Esophagus muscularis mucosa (tissue), 4 donors: ENCODE measurements at places on chromosomes 5 and 9. TPM values are rescaled to one million over a fixed set of nuclear protein-coding genes. Genes with fewer than 3 reads are reported as not detected.

GRCh38 chr5:66209794-66210193 lies 65.7 kb downstream of the SREK1 start:
- H3K27ac ChIP-seq, result no peak overlapping the region
- H3K27me3 ChIP-seq, result no peaks in the 10 kb centered on the region
- no peaks in the 10 kb centered on the region for H3K4me1 ChIP-seq

SPARC gene
- total RNA-seq, result 330 TPM

PCSK1 gene
- 1.3 TPM for total RNA-seq

DNA sequence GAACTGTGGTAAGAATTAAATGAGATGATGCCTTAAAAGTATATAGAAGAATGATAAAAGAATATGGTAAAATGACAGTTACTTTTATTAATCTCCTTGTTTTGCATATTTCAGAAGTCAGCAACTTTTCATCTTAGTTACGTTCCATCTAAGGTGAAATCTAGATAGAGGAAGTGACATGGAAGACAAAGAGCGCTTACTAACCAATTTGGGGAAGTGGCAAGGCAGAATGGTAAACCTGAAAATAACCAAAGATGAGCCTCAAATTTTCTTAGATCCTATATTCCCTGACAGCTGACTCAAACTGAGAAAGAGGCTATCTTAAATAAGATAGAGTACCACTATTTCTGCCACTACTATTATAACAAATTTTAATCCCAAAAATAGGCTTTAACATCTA lies 52.5 kb downstream of the FGF10 start:
- H3K27ac ChIP-seq, result no peak overlapping the region
- no peaks in the 10 kb centered on the region for H3K4me1 ChIP-seq
- H3K36me3 ChIP-seq, result no peaks in the 10 kb centered on the region
- no peaks in the 10 kb centered on the region for H3K27me3 ChIP-seq
- H3K4me3 ChIP-seq, result no peak overlapping the region

CTXN3 gene
- not detected for total RNA-seq

GRCh38 chr9:96150324-96151227 lies 151.4 kb downstream of the HSD17B3 start:
- H3K4me1 ChIP-seq, result peaks cover 31% of the 10 kb centered on the region
- DNase-seq, result no peak
- H3K36me3 ChIP-seq, result no peaks in the 10 kb centered on the region
- no peak overlapping the region for H3K4me3 ChIP-seq
- H3K27me3 ChIP-seq, result no peaks in the 10 kb centered on the region
- H3K27ac ChIP-seq, result no peak overlapping the region

PCDHA1 gene
- not detected for total RNA-seq

ZCCHC7 gene
- total RNA-seq, result 18.1 TPM

- H3K27me3 ChIP-seq, result no peaks in the 10 kb centered on the region
- no peak overlapping the region for H3K27ac ChIP-seq
- peaks cover 15% of the 10 kb centered on the region for H3K4me1 ChIP-seq
- no peak overlapping the region for H3K4me3 ChIP-seq
Measured at GRCh38 chr9:129574911-129575585, 45.9 kb downstream of the C9orf50 start.

- H3K4me1 ChIP-seq, result no peaks in the 10 kb centered on the region
- no peak overlapping the region for H3K4me3 ChIP-seq
- no peaks in the 10 kb centered on the region for H3K27me3 ChIP-seq
Measured at GRCh38 chr9:100445161-100445902, 18.4 kb downstream of the MSANTD3 start.

DNA sequence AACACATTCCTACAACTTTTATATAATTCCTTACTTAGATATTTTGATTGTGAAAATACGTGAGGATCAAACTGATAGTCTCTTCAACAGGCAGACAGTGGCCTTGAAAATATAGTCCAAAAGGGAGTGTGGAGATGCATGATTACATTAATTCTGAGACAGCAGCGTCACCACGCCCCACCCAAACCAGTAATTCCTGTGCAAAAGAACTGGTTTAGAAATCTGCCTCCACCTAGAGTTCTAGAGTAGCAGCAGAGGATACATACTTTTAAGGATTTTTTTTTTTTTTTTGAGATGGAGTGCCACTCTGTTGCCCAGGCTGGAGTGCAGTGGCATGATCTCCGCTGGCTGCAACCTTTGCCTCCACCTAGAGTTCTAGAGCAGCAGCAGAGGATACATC lies 1.6 kb upstream of the TUT7 start:
- H3K36me3 ChIP-seq, result peaks cover 7% of the 10 kb centered on the region
- H3K4me1 ChIP-seq, result peaks cover 30% of the 10 kb centered on the region
- no peaks in the 10 kb centered on the region for H3K27me3 ChIP-seq
- no peak for DNase-seq
- H3K4me3 ChIP-seq, result no peak overlapping the region
- no peak overlapping the region for H3K27ac ChIP-seq

TEX10 gene
- 16.4 TPM for total RNA-seq

GARNL3 gene
- 17.9 TPM for total RNA-seq

SURF1 gene
- total RNA-seq, result 50.4 TPM

IFNA13 gene
- not detected for total RNA-seq

- peak overlapping the region; percentile 72 for H3K27ac ChIP-seq
- H3K4me1 ChIP-seq, result peaks cover 87% of the 10 kb centered on the region
- H3K4me3 ChIP-seq, result no peak overlapping the region
- DNase-seq, result no peak
- peaks cover 31% of the 10 kb centered on the region for H3K36me3 ChIP-seq
Measured at GRCh38 chr9:127562841-127563401, 49.2 kb upstream of the STXBP1 start.

GRCh38 chr5:87539839-87540238 lies 127.1 kb upstream of the CCNH start:
- peaks cover 7% of the 10 kb centered on the region for H3K4me1 ChIP-seq
- no peaks in the 10 kb centered on the region for H3K36me3 ChIP-seq
- no peak overlapping the region for H3K27ac ChIP-seq

GRCh38 chr5:10317825-10318682 lies 10.4 kb upstream of the CMBL start:
- H3K36me3 ChIP-seq, result no peaks in the 10 kb centered on the region
- no peak overlapping the region for H3K27ac ChIP-seq
- H3K27me3 ChIP-seq, result no peaks in the 10 kb centered on the region
- DNase-seq, result no peak

DNA sequence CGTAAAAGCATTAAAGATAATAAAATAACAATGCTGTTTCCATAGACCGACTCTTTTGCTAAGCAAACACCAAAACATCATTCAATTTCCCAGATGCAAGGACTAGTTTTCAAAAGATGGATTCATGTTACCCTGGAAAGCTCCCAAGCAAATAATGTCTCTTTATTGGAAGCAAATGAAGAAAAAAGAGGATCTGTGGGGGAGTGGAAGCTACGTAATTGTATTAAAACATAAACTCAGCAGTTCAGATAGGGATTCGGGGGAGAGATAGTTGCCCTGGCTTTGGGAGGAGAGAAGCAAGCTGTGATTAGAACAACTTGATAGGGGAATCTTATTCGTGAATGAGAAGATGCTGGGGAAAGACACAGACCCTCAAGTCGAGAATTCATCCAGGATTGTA lies 491.0 kb upstream of the CLINT1 start:
- H3K36me3 ChIP-seq, result no peaks in the 10 kb centered on the region
- DNase-seq, result no peak
- H3K4me1 ChIP-seq, result no peaks in the 10 kb centered on the region
- no peak overlapping the region for H3K4me3 ChIP-seq
- no peak overlapping the region for H3K27ac ChIP-seq
- no peaks in the 10 kb centered on the region for H3K27me3 ChIP-seq

- H3K27ac ChIP-seq, result peak overlapping the region; percentile 90
- H3K36me3 ChIP-seq, result no peaks in the 10 kb centered on the region
- H3K27me3 ChIP-seq, result no peaks in the 10 kb centered on the region
- no peak for DNase-seq
- H3K4me1 ChIP-seq, result peaks cover 61% of the 10 kb centered on the region
- peak overlapping the region; percentile 89 for H3K4me3 ChIP-seq
Measured at GRCh38 chr5:139650031-139650688, 2.0 kb downstream of the CXXC5 start.

GRCh38 chr5:126338635-126339034 lies 84.6 kb upstream of the GRAMD2B start:
- H3K27me3 ChIP-seq, result no peaks in the 10 kb centered on the region
- H3K27ac ChIP-seq, result no peak overlapping the region
- no peak for DNase-seq
- H3K4me3 ChIP-seq, result no peak overlapping the region
- no peaks in the 10 kb centered on the region for H3K36me3 ChIP-seq

DNA sequence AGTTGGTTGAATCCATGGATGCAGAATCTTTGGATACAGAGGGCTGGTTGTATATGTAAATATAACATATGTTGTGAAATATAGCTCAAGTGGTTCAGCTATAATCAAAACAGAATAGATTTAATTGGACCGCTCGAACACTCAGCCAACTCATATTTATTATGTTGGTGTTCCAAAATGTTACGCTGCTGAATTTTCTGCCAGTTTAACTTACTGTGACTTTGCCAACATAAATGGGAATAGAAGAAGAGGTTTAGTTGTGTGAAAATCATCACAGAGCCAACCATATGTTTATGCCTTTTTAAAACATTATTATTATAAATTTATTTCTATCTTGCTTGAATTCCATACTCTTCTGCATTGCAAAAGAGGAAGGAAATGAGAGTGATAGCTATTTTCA lies 178.2 kb upstream of the FBXL7 start:
- H3K27ac ChIP-seq, result no peak overlapping the region
- no peaks in the 10 kb centered on the region for H3K27me3 ChIP-seq
- H3K4me1 ChIP-seq, result no peaks in the 10 kb centered on the region
- no peak overlapping the region for H3K4me3 ChIP-seq

GRCh38 chr5:17182494-17182893 lies 34.9 kb upstream of the BASP1 start:
- no peaks in the 10 kb centered on the region for H3K27me3 ChIP-seq
- no peak overlapping the region for H3K27ac ChIP-seq
- H3K4me3 ChIP-seq, result no peak overlapping the region
- H3K36me3 ChIP-seq, result no peaks in the 10 kb centered on the region
- no peaks in the 10 kb centered on the region for H3K4me1 ChIP-seq

DNA sequence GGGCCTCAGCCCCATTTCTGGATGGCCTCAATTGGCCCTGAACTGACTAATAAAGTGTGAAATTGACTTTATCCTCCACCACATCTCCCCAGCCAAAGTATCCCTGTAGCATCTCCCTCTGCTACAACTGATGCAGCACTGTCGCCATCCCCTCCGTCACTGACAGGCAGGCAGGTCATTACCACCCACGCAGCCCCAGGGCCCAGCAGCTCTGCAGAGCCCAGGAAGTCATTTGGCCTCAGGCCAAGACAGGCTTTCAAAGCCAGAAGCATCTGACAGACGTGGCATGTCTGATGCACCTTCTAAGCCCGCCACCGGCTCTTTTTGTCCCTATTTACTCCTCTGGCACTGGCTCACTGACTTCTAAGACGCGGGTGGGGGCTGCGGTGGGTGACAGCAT lies 65.3 kb downstream of the ARHGEF37 start:
- H3K27ac ChIP-seq, result no peak overlapping the region
- no peaks in the 10 kb centered on the region for H3K4me1 ChIP-seq
- H3K36me3 ChIP-seq, result no peaks in the 10 kb centered on the region

- no peaks in the 10 kb centered on the region for H3K4me1 ChIP-seq
- H3K27ac ChIP-seq, result no peak overlapping the region
- no peak for DNase-seq
Measured at GRCh38 chr9:36928210-36928609, 105.9 kb downstream of the PAX5 start.

- H3K4me3 ChIP-seq, result no peak overlapping the region
- H3K27ac ChIP-seq, result no peak overlapping the region
- peaks cover 21% of the 10 kb centered on the region for H3K36me3 ChIP-seq
- H3K4me1 ChIP-seq, result no peaks in the 10 kb centered on the region
Measured at GRCh38 chr5:56896763-56897162, 12.6 kb upstream of the SETD9 start.

DNA sequence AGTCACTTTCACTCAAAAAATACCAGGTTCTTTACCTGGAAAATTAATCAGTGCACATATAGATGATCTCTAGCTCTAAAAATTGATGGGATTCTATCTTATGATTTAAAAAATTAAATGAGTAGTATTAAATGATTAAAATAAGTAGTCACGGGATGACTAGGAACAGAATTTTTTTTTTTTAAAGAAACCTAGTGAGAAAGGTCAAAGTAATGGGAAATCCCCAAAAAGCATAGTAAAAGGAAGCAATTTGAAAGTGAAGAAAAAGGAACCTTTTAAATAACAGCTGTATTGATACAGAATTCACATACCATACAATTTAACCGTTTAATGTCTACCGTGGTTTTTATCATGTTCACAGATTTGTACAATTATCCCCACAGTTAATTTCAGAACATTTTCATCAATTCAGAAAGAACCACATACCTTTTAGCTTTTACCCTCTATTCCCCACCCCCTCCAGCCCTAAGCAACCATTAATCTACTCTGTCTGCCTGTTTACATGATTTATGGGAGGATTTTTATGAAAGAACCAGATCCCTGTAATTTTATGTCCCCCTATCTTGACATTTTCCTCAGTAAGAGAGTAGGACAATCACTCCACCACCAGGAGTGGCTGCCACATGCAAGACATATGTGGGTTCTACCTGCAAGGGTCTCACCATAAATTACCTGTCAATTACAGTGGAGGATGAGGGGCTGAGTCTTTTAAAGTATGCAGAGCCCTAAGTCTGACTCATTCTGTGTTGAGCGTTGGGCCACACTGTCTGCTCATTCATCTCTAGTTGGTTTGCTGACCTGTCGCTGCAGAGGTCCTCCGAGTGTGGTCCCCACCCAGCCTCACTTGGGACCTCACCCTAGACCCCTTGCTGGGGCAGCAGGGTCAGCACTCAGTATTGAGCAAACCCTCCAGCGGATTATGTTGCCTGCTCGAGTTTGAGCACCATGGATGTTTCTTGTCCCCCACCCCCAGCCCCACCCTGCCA lies 16.0 kb downstream of the ANKRD33B start:
- H3K36me3 ChIP-seq, result no peaks in the 10 kb centered on the region
- DNase-seq, result no peak
- H3K27ac ChIP-seq, result no peak overlapping the region
- H3K4me3 ChIP-seq, result no peak overlapping the region
- peaks cover 18% of the 10 kb centered on the region for H3K4me1 ChIP-seq
- no peaks in the 10 kb centered on the region for H3K27me3 ChIP-seq

- H3K27me3 ChIP-seq, result no peaks in the 10 kb centered on the region
- H3K4me3 ChIP-seq, result no peak overlapping the region
- DNase-seq, result no peak
- H3K36me3 ChIP-seq, result peaks cover 4% of the 10 kb centered on the region
Measured at GRCh38 chr9:76894198-76894597, 11.7 kb downstream of the PRUNE2 start.

DNA sequence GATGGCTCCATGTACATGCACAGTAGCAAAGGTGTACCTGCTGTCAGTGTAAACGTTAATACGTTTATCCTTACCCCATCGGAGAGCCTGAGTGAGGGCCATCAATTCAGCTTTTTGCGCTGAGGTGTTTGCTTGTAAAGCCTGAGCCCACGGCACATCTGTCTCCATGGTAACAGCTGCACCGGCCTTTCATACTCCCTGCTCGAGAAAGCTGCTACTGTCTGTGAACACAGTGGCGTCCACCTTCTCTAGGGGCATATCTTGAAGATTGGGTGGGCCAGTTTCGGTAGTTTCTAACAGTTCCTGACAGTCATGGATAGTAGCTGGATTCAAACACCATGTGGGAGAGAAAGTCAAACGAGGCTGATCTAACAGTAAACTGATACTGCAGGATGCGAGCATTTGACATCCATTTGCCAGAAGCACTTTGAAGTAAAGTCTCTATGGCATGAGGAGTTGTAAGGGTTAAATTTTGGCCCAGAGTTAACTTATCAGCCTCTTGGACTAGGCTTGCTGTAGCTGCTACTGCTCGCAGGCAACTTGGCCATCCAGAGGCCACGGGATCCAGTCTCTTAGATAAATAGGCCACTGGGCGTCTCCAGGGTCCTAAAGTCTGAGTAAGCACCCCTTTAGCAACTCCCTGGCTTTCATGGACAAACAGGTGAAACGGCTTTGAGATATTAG lies 21.0 kb upstream of the RHOBTB3 start:
- peaks cover 4% of the 10 kb centered on the region for H3K4me1 ChIP-seq
- H3K27ac ChIP-seq, result no peak overlapping the region
- H3K4me3 ChIP-seq, result no peak overlapping the region
- no peaks in the 10 kb centered on the region for H3K36me3 ChIP-seq
- DNase-seq, result no peak

PCDHAC2 gene
- total RNA-seq, result 26.6 TPM
